Purkinje cell (primary cell): ENCODE measurements at places on chromosomes 7 and 10. TPM values are rescaled to one million over a fixed set of nuclear protein-coding genes. Genes with fewer than 3 reads are reported as not detected.

MASTL gene
- 3.6 and 4.2 TPM in 2 replicates for polyA plus RNA-seq

DHTKD1 gene
- polyA plus RNA-seq: 4.0 and 4.2 TPM in 2 replicates

OR9A2 gene
- not detected in 2 replicates for polyA plus RNA-seq

ZNF503 gene
- polyA plus RNA-seq: 0.56 and 2.2 TPM in 2 replicates

HGF gene
- polyA plus RNA-seq: 0.22 and 1.0 TPM in 2 replicates

SERPINE1 gene
- not detected in 2 replicates for polyA plus RNA-seq

COL17A1 gene
- polyA plus RNA-seq: not detected in 2 replicates

PSMC2 gene
- 253 and 306 TPM in 2 replicates for polyA plus RNA-seq

WDR37 gene
- polyA plus RNA-seq: 6.4 and 7.7 TPM in 2 replicates

CCDC146 gene
- 17.4 and 18.9 TPM in 2 replicates for polyA plus RNA-seq

SORCS1 gene
- 1.9 TPM in 1 of 2 replicates, not detected in the other for polyA plus RNA-seq

COL13A1 gene
- 2.0 TPM in 1 of 2 replicates, not detected in the other for polyA plus RNA-seq

ZNF511 gene
- 9.9 and 13.8 TPM in 2 replicates for polyA plus RNA-seq

TUBB8 gene
- polyA plus RNA-seq: not detected in 2 replicates

MYH16 gene
- polyA plus RNA-seq: not detected in 2 replicates

OR2A42 gene
- not detected in 2 replicates for polyA plus RNA-seq

USP54 gene
- 4.4 and 7.7 TPM in 2 replicates for polyA plus RNA-seq

ADCY1 gene
- polyA plus RNA-seq: 16.0 and 17.6 TPM in 2 replicates

GIMAP6 gene
- polyA plus RNA-seq: not detected in 2 replicates

FANK1 gene
- polyA plus RNA-seq: 0.70 and 4.2 TPM in 2 replicates

CDK1 gene
- 2.2 TPM in 1 of 2 replicates, not detected in the other for polyA plus RNA-seq

EN2 gene
- 6.1 and 9.4 TPM in 2 replicates for polyA plus RNA-seq

IL6 gene
- polyA plus RNA-seq: not detected in 2 replicates

CRTAC1 gene
- 9.6 TPM in 1 of 2 replicates, not detected in the other for polyA plus RNA-seq

MYL7 gene
- polyA plus RNA-seq: 2.4 TPM in 1 of 2 replicates, not detected in the other

UPK3B gene
- polyA plus RNA-seq: not detected in 2 replicates

SOSTDC1 gene
- 61.0 and 90.2 TPM in 2 replicates for polyA plus RNA-seq

PLEKHS1 gene
- not detected in 2 replicates for polyA plus RNA-seq

TMEM213 gene
- not detected in 2 replicates for polyA plus RNA-seq

ASB13 gene
- polyA plus RNA-seq: 8.9 and 10.0 TPM in 2 replicates

GATA3 gene
- polyA plus RNA-seq: not detected in 2 replicates

FKBP6 gene
- polyA plus RNA-seq: not detected in 2 replicates

CALD1 gene
- polyA plus RNA-seq: 14.3 and 16.2 TPM in 2 replicates

MKX gene
- 0.98 and 4.2 TPM in 2 replicates for polyA plus RNA-seq

TAS2R4 gene
- 1.1 TPM in 1 of 2 replicates, not detected in the other for polyA plus RNA-seq

VSTM4 gene
- 1.5 and 1.7 TPM in 2 replicates for polyA plus RNA-seq

OR2A12 gene
- not detected in 2 replicates for polyA plus RNA-seq

ZNF365 gene
- 7.8 and 21.0 TPM in 2 replicates for polyA plus RNA-seq

HMX2 gene
- not detected in 2 replicates for polyA plus RNA-seq

OR2A5 gene
- not detected in 2 replicates for polyA plus RNA-seq

MKRN1 gene
- 85.3 and 89.5 TPM in 2 replicates for polyA plus RNA-seq

CPED1 gene
- not detected in 2 replicates for polyA plus RNA-seq

LYZL1 gene
- not detected in 2 replicates for polyA plus RNA-seq

PTPRZ1 gene
- polyA plus RNA-seq: 89.8 and 134 TPM in 2 replicates

WNT16 gene
- 40.3 and 65.1 TPM in 2 replicates for polyA plus RNA-seq

SPDYE8 gene
- polyA plus RNA-seq: not detected in 2 replicates

LIPM gene
- not detected in 2 replicates for polyA plus RNA-seq
